Bladder microvascular endothelial cell (primary cell): ENCODE measurements at places on chromosomes 13 and 19. TPM values are rescaled to one million over a fixed set of nuclear protein-coding genes. Genes with fewer than 3 reads are reported as not detected.

Gene PCSK4
- total RNA-seq: 0.32 and 1.4 TPM in 2 replicates

Gene OR7A5
- not detected in 2 replicates for total RNA-seq

Gene SLC8A2
- total RNA-seq: not detected in 2 replicates

Gene KLK12
- not detected in 2 replicates for total RNA-seq

Gene FPR2
- not detected in 2 replicates for total RNA-seq

Gene SLC7A9
- 0.16 TPM in 1 of 2 replicates, not detected in the other for total RNA-seq

Gene MEIOSIN
- not detected in 2 replicates for total RNA-seq

Gene SERPINE3
- not detected in 2 replicates for total RNA-seq

Gene PDX1
- not detected in 2 replicates for total RNA-seq

Gene GRIK5
- 0.06 TPM in 1 of 2 replicates, not detected in the other for total RNA-seq

Gene FREM2
- under 0.01 TPM in 1 of 2 replicates, not detected in the other for total RNA-seq

Gene KLHL1
- total RNA-seq: not detected in 2 replicates

Gene HNRNPM
- 60.9 and 105 TPM in 2 replicates for total RNA-seq
